ENCODE measurements at places on chromosomes 7 and 10.

- DNase-seq = no peak
Observed at GRCh38 chr7:116515584-116515983, 9.3 kb upstream of the CAV1 start.

GRCh38 chr10:126527645-126528314 is 139.5 kb upstream of the ADAM12 start:
- no peak for DNase-seq

- peak; percentile 19 for DNase-seq
Observed at GRCh38 chr10:128908099-128908498, 558.9 kb upstream of the MGMT start.

- DNase-seq = no peak
Observed at GRCh38 chr10:30573721-30574431, 55.7 kb downstream of the LYZL2 start.

DNA sequence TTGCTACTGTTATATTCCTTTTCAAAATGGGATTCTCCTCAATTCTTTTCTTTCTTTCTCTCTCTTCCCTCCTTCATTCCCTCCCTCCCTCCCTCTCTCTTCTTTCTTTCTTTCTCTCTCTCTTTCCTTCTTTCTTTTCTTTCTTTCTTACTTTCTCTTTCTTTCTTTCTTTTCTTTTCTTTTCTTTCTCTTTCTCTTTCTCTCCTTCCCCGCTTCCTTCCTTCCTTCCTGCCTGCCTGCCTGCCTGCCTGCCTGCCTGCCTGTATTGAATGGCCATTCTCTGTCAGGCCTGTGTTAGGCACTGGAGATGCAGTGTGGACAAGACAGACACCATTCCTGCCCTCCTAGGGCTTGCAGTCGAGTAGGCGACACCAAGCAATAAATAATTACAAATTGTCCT is 11.5 kb downstream of the CNNM1 start:
- no peak for DNase-seq

DNA sequence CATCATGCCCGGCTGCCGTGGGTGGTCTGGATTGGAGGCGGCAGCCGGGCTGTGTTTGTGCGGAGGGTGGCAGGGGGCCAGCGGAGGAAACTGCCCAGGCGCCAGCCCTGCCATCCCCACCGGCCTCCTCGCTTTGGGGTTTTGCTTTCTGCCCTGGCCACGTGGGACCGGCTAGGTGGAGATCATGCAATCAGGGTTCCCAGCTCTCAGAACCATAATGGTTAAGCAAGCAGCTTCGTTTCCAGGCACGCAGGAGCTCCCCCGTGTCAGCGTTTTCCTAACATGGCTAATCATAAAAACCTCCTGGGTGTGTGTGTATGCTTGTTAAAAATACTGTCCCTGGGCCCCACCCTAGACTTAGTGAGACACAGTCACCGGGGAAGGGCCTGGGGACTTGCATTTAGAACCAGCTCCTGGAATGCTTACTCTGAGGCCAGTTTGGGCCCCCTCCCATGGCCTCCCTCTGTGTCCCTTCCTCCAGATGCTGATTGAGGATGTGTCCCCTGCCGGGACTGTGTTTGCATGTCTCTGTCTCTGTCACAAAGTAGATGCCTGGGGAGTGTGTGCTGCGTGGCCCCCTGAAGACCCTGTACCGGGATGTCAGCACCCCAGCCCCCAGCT is 119.3 kb downstream of the CUX1 start:
- peak; percentile 56 for DNase-seq

DNA sequence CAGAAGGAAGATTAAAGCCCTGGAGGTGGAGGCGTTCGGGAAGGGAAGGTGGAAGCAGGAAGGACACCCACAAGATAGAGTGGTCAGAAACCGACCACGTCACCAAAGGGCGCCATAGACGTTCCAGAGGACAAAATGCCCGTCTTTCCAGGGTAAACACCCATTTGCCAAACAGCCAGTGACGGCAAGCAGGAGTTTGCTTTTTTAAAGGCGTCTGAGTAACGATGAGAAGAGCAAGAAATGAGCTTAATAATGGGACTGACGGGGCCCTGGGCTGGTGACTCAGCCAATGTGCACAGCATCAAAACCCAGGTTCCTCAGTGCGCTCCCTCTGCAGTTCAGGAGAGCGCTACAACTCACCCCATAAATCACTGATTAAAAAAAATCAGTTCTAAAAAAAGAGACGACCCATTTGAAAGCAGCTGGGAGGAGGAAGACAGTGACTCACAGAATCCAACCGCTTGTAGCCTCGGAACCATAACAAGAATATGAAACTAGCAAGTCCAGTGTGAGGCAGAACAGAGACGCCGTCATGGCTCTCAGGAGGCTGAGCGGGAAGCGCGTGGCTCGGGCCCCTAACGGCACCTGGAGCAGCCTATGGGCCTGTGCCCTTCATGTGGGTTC is 5.9 kb downstream of the DIP2C start:
- peak; percentile 54 for DNase-seq

- no peak for DNase-seq
Observed at GRCh38 chr10:62005281-62005680, 103.8 kb downstream of the ARID5B start.

DNA sequence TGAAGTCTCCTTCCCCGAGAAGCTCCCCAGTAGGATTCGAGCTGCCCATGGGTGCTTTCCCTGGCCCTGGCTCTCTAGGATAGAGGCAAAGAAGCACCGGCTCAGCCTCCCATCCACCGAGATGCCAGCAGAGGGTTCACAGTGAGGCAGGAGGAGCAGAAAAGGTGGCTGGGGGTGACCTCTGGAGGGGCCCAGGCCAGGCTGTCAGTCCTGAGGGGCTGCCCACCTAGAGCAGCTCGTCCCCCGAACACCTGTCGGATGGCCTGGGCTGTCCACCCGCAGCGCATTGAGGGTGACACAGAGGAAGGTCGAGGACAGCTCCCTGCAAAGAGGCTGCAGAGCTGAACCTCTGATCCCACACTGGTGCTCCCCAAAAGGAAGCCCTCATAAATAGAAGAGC is 167.2 kb upstream of the PPP2R2D start:
- no peak for DNase-seq

DNA sequence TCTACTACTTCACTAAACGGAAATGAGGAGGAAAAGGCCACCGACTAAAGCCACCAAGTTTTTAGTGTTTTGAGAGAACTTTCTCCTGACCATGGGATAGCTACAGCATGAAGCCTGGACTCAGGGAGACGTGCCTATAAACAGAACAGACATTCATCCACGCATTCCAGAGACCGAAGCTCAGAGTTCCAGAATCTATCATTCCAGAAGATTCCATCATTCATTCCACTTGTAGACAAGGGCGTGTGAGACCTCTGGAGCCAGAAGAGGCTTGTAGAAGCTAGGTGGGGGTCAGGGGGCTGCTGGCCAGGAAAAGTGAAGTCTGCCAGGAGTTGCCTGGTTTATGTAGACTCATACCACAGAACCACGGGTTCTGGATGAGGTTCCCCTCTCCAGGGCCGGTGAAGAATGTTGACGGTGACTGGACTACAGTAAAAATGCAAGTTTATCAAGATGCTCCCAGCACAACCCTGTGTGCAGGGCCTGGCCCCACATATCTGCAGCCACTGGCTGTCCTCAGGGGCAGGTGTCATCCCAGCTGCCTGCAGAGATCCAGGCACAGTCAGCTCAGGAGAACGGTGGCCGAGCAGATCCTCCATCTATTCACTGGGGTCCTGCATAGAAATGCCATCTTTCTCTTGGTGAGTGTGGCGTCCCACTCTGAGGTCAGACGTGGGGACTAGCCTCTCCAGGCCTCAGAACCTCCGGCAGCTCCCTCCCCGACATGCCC is 215.7 kb downstream of the USP6NL start:
- no peak for DNase-seq

- peak; percentile 79 for DNase-seq
Observed at GRCh38 chr10:30827531-30828120, 198.1 kb upstream of the LYZL2 start.
